ENCODE measurements at places on chromosomes 4 and X.

DNA sequence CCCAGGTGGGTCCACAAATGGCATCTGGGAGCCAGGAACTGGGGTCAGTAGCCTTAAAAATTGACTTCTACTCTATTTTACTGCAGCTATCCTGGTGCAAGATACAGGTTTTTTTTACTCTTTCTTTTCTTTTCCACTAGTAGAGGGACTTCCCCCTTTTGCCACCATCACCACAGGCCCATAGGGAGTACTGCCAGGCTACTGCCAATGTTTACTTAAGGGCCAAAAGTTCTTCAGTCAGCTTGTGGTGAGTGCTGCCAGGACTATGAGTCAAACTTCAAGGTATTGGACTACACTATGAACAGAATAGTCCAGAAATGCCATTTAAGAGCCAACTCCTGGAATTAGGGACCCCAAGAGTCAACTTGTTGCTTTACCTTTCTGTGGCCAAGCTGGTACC lies 94.7 kb downstream of the EDA2R start:
- no peak for DNase-seq

GRCh38 chrX:18666614-18667013 lies 5.3 kb downstream of the RS1 start:
- peak; percentile 38 for DNase-seq

DNA sequence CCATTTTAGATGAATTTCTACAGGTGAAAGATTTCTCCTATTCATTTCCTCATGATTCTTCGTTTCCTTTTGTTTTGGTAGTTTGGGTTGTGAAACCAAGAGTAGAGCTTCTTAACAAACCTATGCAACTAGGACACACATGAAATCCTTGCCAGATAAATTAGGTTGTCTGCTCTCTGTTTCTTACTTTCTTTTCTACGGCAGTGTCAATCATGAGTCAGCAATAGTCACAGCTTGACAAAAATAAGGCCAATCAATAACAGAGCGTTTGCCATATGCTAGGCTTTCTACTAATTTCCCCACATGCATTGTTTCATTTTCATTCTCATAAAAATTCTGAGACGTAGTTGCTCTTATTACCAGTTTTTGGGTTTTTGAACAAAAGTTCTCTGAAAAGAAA lies 20.3 kb downstream of the CLRN2 start:
- no peak for DNase-seq

- no peak for DNase-seq
Measured at GRCh38 chr4:188839704-188840103, 700.5 kb downstream of the TRIML1 start.

DNA sequence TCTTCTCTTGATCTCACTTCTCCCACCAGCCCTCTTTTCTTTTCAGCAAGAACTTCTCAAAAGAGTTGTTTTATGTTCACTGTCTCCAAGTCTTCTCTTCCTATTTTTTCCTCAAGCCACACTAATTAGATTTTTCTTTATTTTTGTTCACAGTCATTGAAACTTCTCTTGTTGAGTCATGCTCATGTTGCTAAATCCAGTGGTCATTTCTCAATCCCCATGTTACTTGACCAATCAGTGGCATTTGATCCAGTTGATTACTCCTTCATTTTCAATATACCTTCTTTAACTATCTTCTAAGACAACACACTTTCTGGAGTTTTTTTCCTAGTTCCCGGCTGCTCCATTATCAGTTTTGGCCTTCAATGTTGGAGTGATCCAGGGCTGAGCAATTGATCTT lies 103.1 kb upstream of the LSM6 start:
- no peak for DNase-seq

DNA sequence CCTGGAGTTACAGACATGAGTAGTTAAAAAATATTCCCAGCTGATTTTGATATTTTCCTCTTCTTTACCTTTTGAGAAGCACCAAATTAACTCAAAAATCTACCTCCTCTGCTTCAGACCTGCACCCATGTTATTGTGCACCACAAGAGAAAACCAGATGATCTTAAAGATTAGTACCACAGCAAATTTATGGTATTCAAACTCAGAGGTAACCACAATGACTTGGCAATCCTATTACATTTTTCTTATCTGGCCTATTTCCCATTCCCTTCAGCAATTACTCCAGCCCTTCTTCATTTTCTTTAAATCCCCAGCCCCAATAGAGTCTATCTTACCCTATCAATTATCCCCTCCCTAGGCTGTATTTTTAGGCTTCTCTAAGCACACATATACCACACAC lies 535.1 kb downstream of the FAT4 start:
- no peak for DNase-seq

DNA sequence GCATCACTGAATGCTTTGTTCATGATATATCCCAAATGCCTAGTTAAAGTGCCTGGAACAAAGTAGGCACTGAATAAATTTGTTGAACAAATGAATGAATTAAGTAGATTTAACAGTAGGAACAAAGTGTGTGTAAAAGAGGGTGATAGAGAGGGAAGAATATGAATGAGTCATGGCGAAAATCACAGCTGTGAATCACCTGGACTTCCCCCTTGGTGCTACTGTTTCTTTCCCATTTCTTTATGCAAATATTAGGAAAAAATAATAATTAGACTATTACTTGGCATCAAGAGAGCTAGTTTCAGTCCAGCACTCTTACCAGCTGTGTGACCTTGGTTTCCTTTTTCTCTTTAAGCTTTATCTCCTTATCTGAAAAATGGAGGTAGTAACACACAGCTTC lies 9.2 kb downstream of the SPIN3 start:
- DNase-seq: no peak

DNA sequence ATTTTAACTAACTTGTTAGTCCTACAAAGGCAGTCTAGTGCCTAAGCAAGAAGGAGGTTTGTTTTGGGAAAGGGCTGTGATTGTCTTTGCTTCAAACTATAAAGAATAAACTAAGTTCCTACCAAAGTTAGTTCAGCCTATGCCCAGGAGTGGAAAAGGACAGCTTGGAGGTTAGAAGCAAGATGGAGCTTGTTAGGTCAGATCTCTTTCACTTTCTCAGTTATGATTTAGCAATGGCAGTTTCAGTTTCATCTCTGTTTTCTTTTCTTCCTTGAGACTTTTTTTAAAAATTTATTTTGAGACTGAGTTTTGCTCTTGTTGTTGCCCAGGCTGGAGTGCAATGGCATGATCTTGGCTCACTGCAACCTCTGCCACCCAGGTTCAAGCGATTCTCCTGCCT lies 82.9 kb upstream of the NLGN4X start:
- DNase-seq: no peak

GRCh38 chrX:134821901-134822300 lies 163.6 kb upstream of the PLAC1 start:
- no peak for DNase-seq

- no peak for DNase-seq
Measured at GRCh38 chr4:95929448-95930064, 89.7 kb downstream of the PDHA2 start.

DNA sequence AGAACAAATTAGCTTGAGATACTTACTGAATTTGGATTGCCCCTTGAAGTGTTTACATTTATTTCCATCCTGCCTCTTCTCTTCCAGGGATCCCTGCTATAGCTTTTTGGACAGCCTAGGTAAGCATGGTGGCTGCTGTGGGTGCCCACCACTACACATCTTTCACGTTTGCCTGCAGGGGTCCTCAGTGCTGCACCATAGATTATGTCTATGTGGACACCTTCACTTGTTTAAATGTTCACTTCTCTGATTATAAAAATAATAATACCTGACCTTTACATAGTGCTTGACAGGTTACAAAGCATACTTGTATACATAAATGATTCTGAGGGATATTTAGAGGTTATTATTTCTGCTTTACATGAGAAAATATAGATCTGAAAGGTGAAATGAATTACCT lies 67.9 kb upstream of the SLC4A4 start:
- no peak for DNase-seq

- DNase-seq: no peak
Measured at GRCh38 chrX:107849747-107850421, 24.2 kb downstream of the MID2 start.

GRCh38 chrX:118459494-118459893 lies 36.1 kb upstream of the DOCK11 start:
- peak; percentile 5 for DNase-seq

DNA sequence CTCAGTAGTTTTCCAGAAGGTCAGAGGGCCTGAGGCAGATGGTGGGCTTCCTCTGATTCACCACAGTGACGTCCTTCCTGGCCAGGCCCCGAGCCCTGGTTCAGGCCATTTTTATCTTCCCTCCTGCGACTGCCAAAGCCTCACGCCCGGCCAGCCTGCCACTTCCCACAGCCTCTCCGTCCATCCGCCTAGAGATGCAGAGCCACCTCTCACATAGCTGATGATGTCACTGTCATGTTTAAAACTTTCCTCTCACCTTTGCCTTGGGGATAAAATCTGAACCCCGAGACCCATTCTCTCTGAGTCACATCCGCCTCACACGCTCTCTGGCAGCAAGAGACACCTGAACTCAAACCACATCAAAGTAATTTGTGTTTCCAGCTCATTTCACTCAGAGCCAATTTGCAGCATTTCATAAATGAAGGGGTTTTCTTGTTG lies 175.3 kb downstream of the QDPR start:
- DNase-seq: no peak

DNA sequence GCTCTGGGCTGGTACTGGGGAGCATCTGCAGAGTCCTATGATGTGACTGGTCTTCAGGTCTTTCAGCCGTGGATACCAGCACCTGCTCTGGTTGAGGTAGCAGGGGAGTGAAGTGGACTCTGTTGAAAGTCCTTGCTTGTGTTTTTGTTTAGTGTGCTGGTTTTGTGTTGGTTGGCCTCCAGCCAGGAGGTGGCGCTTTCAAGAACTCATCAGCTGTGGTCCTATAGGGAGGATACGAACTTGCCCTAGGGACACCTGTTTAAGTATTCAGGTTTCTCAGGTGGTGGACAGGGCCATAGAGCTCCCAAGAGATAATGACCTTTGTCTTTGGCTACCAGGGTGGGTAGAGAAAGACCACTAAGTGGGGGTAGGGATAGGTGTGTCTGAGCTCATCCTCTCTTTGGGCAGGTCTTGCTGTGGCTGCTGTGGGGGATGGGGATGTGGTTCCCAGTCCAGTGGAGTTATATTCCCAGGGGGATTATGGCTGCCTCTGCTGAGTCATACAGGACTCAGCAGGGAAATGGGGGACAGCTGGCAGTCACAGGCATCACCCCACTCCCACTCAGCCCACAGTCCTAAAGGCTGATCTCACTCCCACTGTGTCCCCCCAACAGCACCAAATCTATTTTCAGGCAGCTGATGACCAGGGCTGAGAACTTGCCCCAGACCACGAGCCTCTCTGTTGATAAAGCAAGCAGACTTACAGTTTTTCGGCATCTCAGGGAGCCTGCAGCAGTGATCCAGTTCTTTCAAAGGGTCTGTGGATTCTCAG lies 24.1 kb downstream of the MSMO1 start:
- no peak for DNase-seq

GRCh38 chr4:30386266-30386895 lies 333.8 kb upstream of the PCDH7 start:
- DNase-seq: no peak

- DNase-seq: peak; percentile 35
Measured at GRCh38 chr4:113467581-113467980, 294.0 kb downstream of the CAMK2D start.

- DNase-seq: no peak
Measured at GRCh38 chrX:17459008-17459611, 84.1 kb downstream of the NHS start.

DNA sequence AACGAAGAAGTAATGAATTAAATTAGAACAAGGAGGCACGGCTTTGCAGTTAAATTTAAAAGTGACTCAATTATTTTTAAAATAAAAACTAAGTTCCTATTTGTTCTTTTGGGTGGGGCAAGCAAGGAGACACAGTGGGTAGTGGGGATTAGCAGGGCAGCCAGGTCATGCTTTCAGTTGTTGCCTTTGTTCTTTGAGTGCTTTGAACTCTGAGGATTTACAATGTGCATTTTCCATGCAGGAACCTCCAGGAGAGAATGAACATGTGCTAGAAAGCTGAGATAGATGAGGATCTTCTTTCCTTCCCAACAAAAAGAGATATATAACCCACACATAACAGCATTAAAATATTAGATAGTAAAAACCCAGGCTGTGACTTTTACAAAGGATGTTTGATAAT lies 420.4 kb upstream of the CTSO start:
- DNase-seq: no peak
